ENCODE measurements at places on chromosomes 7 and 10.

DNA sequence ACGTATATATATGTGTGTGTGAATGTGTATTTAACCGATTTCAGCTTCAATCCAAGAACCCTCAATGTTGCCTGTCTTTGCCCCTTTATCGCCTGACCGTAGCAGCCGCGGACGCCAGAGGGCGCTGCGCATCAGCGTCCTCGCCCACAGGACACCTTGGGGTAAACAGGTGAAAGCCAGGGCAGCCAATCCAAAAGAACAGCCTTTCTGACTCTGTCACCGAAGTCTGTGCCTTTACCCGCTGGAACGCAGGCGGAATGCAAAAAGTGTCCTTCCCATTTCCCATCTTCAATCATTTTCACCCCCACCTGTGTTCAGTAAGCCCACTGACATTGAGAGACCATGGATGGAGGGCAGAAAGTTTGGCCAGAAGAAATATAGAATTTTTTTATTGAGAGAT is 3.6 kb downstream of the NXPH1 start:
- no peak for DNase-seq

GRCh38 chr7:75623390-75624133 is 115.2 kb downstream of the HIP1 start:
- DNase-seq: no peak

GRCh38 chr7:128125816-128126215 is 94.6 kb upstream of the LRRC4 start:
- DNase-seq: no peak

GRCh38 chr10:59896191-59896590 is 10.2 kb downstream of the CCDC6 start:
- DNase-seq: no peak

GRCh38 chr7:142583446-142583845 is 165.8 kb upstream of the PRSS1 start:
- DNase-seq: no peak

DNA sequence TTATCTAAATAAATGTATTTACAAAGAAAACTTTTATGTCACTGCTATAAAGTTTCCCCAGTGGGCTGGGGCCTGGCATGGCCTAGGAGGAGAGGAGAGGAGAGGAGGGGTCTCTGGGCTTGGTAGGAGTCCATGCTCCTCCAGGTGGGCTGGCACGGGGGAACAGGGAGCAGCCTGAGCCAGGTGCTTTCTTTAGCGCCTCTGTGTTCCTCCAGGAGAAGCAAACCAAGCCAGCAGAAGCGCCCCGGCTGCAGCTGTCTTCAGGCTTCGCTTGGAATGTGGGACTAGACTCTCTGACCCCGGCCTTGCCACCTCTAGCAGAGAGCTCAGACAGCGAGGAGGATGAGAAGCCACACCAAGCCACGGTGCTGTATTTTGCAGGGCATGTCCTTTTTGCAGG is 10.6 kb downstream of the CALHM2 start:
- no peak for DNase-seq

DNA sequence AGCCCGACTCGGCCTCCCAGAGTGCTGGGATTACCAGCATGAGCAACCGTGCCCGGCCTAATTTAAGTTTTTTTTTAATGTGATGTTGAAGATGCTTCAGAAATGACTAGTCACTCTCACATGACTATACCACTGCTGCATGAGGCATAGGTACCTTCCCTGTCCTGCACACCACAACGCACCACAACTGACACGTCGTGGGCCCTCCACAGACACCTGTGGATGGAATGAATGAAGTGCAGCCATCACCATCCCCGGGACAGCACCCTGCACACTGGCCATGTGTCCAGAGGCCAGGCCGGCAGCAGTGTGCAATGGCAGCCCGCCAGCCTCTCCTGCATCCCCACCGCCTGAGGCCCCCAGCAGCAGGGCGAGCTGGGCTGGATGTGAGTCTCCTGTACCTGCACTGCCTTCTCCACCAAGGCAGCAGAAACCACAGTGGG is 55.1 kb downstream of the VOPP1 start:
- DNase-seq: no peak

- no peak for DNase-seq
Measured at GRCh38 chr7:110142939-110143526, 947.9 kb upstream of the LRRN3 start.

DNA sequence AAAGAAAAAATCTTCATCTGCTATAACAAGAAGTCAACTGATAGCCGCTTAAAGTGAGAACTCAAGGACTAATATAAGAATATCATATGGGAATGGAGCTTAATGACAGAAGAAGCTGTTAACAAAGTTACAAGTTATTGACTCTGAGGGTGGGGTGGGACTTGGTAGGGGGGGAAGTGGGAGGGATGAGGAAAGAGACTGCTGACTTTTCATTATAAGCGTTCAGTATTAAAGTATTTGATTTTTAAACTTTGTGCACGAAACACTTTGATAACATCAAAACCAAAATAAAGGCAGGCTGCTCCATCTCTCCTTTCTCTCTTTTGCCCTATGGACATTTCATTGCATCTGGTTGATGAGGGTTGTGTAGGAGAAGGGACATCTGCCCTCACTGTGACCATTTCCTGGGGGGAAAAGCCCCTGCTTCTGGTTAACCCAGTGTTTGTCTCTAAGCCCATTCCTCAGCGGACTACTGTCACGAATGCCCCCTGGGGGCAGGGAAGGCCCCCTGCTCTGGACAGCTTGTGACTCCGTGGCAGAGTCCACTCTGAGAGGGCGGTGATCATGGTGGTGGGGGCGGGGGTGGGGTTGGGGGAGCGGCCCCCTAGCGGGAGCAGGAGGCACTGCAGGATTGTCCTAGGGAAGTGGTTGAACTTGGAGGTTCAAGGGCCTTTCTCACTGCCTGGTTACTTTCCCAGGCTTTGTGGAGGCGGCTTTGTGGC is 17.4 kb downstream of the SLC13A4 start:
- no peak for DNase-seq

DNA sequence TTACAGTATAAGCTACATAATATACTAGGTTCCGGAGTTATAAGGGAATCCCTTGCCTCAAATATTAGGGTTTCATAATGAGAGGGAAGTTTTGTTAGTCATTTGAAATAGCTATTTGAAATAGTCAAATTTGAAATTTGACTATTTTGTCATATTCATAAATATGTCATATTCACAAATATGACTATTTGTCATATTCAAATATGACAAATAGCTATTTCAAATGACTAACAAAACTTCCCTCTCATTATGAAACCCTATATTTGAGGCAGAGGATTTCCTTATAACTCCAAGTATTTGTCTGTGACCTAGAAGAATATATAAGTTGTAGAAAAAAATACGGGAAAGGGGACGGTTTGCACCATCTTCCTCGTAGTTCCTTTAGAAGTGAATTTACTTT is 76.6 kb downstream of the HDAC9 start:
- DNase-seq: no peak

DNA sequence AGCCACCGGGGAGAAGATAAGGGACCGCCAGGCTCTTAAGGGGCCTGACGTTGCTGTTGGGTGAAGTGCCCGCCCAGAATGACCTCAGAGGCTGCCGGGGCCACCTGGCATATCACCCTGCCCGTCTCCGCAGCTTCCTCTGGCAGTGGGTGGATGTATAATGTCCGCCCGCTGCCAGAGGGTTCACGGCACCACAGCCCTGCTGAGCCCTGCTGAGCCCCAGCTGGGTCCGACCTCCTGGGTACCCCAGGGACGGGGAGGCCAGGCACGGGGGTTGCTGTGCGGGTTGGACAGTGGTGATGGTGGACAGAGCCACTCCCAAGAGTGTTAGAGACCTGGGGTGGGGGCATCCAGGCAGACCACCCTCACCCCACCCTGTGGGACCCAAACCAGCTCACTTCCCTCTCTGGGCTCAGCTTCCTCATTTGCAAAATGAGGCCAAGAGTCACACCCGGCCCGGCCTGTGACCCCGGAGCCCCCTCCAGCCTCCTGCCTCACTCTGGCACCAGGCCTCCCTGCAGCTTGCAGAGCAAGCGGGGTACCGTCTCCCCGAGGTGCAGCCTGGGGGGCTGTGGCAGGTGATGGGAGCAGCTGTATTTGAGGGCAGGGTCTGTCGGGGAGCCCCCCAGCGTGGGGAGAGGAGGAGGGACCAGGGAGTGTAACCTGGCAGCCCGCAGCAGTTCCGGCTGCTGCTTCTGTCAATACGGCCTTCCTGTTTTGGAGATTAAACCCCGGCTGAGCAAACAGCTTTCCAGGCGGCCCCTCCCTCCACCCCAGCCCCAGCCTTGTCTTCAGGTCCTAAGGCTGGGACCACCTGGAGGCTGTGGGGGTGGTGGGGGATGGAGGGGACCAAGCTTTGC is 8.4 kb upstream of the LFNG start:
- DNase-seq: no peak

GRCh38 chr10:93110472-93111146 is 36.9 kb downstream of the CYP26A1 start:
- DNase-seq: no peak

DNA sequence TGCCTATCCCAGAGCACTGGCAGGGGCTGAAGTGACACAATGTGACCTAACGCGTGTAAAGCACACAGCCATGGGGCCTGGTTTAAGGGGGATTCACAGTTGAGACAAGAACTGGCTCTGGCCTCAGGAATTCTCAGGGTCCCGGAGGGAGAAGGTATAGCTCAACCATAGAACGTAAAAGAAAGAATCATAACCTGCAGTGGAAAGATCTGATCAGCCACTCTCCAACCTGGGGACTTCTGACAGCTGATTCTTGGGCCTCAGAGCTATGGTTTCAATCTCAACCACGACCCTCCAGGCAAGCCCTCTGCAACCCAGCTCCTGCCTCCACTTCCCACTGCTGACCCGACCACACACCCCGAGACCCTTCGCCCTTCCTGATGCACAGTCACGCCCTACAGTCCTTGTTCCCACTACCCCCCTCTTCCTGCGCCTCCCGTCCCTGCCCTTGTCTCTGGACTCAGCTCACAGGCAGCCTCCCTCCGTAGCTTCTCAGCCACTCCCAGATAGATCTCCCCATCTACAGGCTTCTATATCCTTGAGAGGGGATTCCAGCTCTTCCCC is 245.2 kb downstream of the BUB3 start:
- no peak for DNase-seq

- no peak for DNase-seq
Measured at GRCh38 chr7:28725911-28726310, 232.2 kb downstream of the TRIL start.

- DNase-seq: no peak
Measured at GRCh38 chr10:132306864-132307751, 642 bp downstream of the STK32C start.

DNA sequence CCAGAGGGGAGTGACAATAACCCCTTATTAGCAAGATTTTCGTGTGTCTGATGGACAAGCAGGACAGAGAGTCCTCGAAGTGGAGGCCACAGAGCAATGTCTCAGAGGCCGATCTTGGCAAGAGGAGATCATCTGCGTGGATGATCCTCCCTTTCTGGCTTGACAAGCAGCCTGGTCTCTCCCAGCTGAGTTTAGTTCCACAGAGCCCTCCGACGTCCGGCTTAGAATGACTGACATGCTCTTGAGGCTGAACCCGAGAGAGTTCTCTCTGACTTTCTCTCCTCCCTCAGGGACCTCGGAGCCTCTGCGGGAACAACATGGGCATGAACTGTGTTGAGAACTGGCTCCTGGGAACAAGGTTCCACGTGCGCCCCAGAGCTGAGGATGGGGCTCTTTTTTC is 180.7 kb upstream of the PFKP start:
- no peak for DNase-seq
